ENCODE measurements at places on chromosomes 2 and 18. TPM values are rescaled to one million over a fixed set of nuclear protein-coding genes. Genes with fewer than 3 reads are reported as not detected.

The CFC1 gene
- not detected for polyA plus RNA-seq

The ZNF516 gene
- 16.1 TPM for polyA plus RNA-seq

- no peak for DNase-seq
These were observed 66.5 kb downstream of the DTNB start for GRCh38 chr2:25606892-25607291.

- no peak for DNase-seq
These were observed 17.6 kb upstream of the BOK start for GRCh38 chr2:241540771-241541561.

GRCh38 chr2:235382601-235383000 lies 111.2 kb upstream of the AGAP1 start:
- no peak for DNase-seq

GRCh38 chr2:62178741-62179271 lies 17.1 kb upstream of the B3GNT2 start:
- DNase-seq: no peak

DNA sequence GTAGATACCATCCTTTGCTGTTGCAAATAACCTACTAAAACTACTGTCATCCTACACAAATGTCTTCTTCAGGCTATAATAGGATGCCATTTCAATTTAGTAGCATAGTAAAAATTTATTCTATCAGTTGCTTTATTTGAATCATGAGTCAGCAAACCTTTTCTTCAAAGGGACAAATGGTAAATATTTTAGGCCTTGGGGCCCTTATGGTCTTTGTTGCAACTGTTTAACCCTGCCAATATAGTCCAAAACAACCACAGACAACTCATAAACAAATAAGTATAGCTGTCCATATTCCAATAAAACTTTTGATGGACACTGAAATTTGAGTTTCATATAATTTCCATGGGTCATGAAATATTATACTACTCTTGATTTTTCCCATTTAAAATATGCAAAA lies 54.0 kb upstream of the CCBE1 start:
- no peak for DNase-seq

- no peak for DNase-seq
These were observed 262.6 kb downstream of the NYAP2 start for GRCh38 chr2:225662101-225662500.

GRCh38 chr2:111640480-111640879 lies 243.5 kb downstream of the ANAPC1 start:
- DNase-seq: peak; percentile 66

- no peak for DNase-seq
These were observed 54.6 kb downstream of the BAZ2B start for GRCh38 chr2:159561786-159562185.
